ENCODE measurements at places on chromosomes 13 and 19.

DNA sequence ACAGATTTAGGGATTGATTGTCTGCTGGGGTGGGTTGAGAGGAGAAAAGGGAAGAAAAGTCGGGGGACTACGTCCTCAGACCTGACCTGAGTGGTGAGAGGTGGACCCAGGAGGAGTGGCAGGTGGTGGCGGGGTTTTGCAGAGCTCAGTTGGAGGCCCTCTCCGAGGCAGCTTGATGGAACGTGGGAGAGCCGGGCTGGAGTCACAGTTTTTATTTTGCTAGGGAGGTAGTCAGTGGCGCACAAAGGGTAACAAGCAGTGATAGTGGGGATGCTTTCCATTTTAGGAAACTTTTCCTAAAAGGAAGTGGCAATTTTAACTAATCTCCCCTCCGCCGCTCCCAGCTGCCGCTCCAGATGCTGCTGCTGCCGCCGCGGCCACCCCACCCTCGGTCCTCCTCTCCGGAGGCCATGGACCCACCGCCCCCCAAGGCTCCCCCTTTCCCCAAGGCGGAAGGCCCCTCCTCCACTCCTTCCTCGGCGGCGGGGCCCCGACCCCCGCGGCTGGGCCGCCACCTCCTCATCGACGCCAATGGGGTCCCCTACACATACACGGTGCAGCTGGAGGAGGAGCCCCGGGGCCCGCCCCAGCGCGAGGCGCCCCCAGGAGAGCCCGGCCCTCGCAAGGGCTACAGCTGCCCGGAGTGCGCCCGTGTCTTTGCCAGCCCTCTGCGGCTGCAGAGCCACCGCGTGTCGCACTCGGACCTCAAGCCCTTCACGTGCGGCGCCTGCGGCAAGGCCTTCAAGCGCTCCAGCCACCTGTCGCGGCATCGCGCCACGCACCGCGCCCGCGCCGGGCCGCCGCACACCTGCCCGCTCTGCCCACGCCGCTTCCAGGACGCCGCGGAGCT lies 1.1 kb upstream of the ZNF581 start:
- DNase-seq = peak; percentile 66

DNA sequence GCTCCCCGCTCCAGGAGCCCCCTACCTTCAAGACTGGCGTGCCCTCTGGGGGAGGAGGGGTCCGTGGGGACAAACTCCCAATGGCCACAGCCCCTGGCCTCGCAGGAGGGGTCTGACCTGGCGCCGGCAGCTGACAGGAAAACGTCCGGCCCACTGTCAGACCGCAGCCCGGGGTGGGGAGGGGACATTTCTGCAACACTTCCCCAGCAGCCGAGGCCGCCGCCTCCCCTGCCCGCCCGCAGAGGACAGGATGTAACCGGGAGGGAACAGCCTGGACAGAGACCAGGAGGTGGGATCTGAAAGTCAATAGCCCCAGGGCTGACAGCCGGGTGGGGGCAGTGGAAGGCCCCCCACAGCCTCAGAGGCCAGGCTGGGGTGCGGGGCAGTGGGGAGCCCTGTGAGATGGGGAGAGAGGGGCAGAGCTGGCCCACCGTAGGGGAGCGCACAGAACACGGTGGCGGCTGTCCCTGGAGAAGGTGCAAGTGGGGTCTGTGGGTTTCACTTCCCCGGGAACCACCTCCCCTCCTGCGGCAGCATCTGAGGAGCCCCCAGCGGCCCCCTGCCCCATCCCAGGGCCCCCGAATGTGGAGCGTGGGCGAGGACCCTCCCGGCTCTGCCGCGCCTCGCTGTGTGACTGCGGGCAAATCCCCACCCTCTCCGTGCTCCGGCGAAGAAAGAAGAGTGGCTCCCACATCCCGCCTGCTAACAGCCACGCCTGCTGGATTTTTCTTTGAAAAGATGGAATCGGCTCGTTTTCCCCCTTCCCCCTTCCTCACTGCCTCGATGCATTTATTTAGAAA lies at the start of gene PEAK3:
Gene PEAK3, minus strand, starts transcription at position 114 of the 800 bp plus-strand sequence. CDS start 1,244 bp downstream, outside the sequence.
- peak; percentile 66 for DNase-seq

- DNase-seq = no peak
Measured at GRCh38 chr19:54670576-54671357, 8.0 kb downstream of the LILRB4 start.

GRCh38 chr19:3835055-3835435 lies 33.8 kb downstream of the ZFR2 start:
- DNase-seq = no peak

DNA sequence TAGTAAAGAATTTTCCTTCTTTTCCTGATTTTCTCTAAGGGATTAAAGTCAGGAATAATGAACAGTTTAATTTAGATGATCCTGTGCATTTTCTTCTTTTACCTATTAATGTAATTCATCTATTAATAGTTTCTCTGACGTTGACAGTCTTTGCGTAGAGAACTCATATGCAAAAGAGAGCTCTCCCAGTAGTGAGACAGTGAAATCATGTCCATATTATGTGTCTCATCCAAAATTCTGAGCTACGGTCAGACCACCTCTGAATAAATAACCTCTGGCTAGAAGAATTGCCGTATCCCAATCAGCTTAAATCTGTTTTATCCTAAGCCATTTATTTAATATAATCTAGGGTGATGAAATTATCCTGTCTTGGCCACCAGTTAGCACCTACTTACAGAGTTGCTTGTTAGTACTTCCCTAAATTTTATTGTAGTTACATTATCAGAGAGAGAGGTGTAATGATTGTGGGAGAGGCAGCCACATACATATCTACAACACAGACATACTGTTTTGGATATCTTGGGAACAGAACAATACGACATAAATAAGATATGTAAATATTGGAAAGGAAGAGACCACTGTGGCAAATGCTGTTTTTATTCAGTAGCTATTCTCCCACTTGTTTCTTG lies 30.7 kb downstream of the PDS5B start:
- no peak for DNase-seq

DNA sequence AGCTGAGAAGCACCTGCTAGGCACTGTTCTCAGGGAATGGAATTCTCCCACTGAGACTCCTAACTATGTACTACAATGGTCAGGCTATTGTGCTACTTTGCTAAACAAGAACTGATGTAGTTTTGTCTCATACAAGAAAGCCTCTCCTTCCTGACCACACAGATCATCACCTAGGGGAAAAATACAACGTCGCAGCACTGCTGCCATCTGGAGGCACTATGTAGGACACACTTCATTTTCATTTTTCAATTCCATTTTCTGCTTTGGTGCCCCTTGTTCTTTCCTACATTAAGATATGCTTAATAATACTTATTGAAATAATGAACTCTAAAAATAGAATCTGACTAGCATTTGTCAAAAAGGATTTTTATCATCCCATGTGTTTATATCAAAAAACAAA lies 21.1 kb downstream of the PROSER1 start:
- DNase-seq = no peak

All from foreskin fibroblast (primary cell).